Fibroblast of lung (primary cell): ENCODE measurements at places on chromosomes 11 and 22.

- no peak overlapping the region for H3K27ac ChIP-seq
- DNase-seq, result no peak
- no peaks in the 10 kb centered on the region for H3K4me1 ChIP-seq
- no peaks in the 10 kb centered on the region for H3K27me3 ChIP-seq
- no peaks in the 10 kb centered on the region for H3K36me3 ChIP-seq
These were observed 102.9 kb downstream of the MORC2 start for GRCh38 chr22:30865656-30866055.

GRCh38 chr11:66082946-66083698 lies 13.1 kb downstream of the PACS1 start:
- H3K4me3 ChIP-seq, result no peak overlapping the region
- no peak for DNase-seq

DNA sequence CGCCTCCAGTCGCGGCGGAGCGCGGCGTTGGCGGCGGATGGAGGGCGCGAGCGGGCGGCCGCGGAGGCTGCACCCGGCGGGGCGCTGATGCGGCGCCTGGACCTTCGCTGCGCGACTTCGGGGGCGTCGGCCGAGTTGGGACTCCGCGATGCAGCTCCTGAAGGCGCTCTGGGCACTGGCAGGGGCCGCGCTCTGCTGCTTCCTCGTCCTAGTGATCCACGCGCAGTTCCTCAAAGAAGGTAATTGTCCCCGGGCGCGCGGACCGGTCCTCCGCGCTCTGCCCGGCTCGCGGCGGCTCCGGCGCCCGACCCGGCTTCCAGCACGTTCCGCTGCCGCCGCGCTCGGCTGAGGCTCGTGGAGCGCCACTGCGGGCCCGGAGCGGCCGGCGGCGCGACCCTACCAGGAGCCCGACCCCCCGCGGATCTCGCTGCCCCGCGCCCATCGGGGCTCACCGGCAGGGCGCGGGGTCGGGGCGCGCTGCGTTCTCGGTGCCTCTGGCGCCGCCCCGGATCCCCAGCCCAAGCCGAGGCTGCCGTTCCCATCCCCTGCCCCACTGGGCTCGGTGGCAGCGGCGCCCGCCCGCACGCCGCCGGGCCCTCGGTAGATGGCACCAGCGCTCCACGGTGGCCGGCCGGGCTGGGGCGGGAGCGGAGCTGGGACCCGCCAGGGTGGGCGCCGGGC lies 1251.2 kb downstream of the BRD1 start:
- no peak for DNase-seq
- no peaks in the 10 kb centered on the region for H3K4me1 ChIP-seq
- H3K4me3 ChIP-seq, result no peak overlapping the region
- H3K27me3 ChIP-seq, result no peaks in the 10 kb centered on the region

DNA sequence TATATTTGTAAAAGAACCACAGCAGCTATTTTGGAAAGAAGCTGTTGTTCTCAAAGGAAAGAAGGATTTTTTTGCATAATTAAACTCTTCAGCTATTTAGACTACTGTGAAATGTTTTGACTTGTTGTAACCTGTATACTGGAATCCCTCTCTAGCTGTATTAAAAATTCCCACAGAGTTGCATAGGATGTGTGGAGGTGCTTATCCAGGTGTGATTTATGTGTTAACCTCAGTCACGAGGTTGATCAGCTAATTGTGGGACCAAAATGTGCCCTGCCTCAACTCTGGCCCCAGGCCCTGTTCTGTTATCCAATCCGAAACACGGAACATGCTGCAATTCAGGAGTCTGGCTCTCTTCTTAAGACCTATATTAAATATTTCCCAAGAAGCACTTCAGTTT lies 70.1 kb downstream of the LIF start:
- DNase-seq, result no peak
- no peaks in the 10 kb centered on the region for H3K36me3 ChIP-seq
- no peak overlapping the region for H3K27ac ChIP-seq

GRCh38 chr11:7143908-7144307 lies 55.1 kb downstream of the RBMXL2 start:
- no peaks in the 10 kb centered on the region for H3K4me1 ChIP-seq
- H3K27ac ChIP-seq, result no peak overlapping the region
- H3K36me3 ChIP-seq, result no peaks in the 10 kb centered on the region
- H3K27me3 ChIP-seq, result no peaks in the 10 kb centered on the region
- peak; percentile 3 for DNase-seq

GRCh38 chr11:47941907-47942558 lies 38.3 kb upstream of the PTPRJ start:
- DNase-seq, result no peak
- peaks cover 3% of the 10 kb centered on the region for H3K4me1 ChIP-seq
- H3K36me3 ChIP-seq, result no peaks in the 10 kb centered on the region
- H3K27me3 ChIP-seq, result no peaks in the 10 kb centered on the region

GRCh38 chr22:45233386-45233785 lies 7.3 kb downstream of the KIAA0930 start:
- no peaks in the 10 kb centered on the region for H3K36me3 ChIP-seq
- H3K4me1 ChIP-seq, result no peaks in the 10 kb centered on the region
- DNase-seq, result no peak

DNA sequence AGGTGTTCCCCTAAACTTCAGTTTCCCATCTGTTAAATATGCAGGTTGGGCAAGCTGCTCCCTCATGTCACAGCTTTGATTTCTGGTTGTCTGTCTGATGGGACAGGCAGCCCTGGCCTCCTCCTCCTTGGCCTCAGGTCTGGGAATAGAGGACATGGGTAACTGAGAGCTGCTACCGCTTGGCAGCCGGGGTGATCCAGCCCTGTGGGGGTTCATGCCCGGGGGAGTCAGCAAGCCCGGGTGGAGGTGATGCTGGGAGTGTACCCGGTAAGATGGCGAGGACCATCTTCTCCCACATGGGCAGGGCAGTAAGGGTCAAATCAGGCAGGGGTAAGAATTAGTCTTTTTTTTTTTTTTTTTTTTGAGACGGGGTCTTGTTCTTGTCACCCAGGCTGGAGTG lies 845.0 kb downstream of the TBC1D22A start:
- no peaks in the 10 kb centered on the region for H3K4me1 ChIP-seq
- no peak overlapping the region for H3K27ac ChIP-seq
- no peak overlapping the region for H3K4me3 ChIP-seq
- H3K36me3 ChIP-seq, result no peaks in the 10 kb centered on the region
- H3K27me3 ChIP-seq, result no peaks in the 10 kb centered on the region

DNA sequence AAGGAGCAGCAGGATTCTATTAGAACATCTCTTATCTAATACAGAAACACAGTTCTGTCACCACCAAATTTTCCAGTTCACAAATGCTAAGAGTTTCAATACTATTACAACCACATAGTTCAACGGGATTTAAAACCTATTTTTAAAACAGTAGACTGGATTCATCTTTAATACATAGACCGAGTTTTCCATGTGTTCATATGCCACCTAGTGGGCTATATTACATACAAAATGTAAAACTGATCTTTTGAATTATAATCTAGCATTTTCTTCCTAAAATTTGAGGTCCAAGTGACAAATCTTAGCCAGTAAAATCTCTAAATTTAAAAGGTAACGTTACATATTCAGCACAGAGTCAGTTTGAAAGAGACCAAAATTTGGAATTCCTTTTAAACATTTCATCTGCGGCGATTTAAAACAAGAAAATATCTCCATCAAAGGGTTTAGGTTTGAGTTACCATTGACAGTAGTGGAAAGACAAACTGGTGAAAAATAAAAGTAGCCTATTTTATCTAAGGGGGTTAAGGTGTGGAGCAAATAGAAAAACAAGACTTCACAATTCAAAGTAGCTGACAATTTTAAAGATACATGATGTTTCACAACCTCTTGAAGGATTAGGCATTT lies 269.3 kb upstream of the MPPED2 start:
- H3K27me3 ChIP-seq, result no peaks in the 10 kb centered on the region
- H3K27ac ChIP-seq, result no peak overlapping the region
- no peak overlapping the region for H3K4me3 ChIP-seq
- H3K4me1 ChIP-seq, result no peaks in the 10 kb centered on the region
- no peaks in the 10 kb centered on the region for H3K36me3 ChIP-seq
- peak; percentile 46 for DNase-seq

GRCh38 chr22:44033694-44034093 lies 9.6 kb downstream of the PARVB start:
- H3K4me1 ChIP-seq, result peaks cover 4% of the 10 kb centered on the region
- no peaks in the 10 kb centered on the region for H3K27me3 ChIP-seq
- DNase-seq, result peak; percentile 78
- no peak overlapping the region for H3K27ac ChIP-seq
- H3K4me3 ChIP-seq, result no peak overlapping the region

- no peak overlapping the region for H3K27ac ChIP-seq
- no peaks in the 10 kb centered on the region for H3K4me1 ChIP-seq
- no peak for DNase-seq
- no peaks in the 10 kb centered on the region for H3K27me3 ChIP-seq
These were observed 10.2 kb upstream of the SF1 start for GRCh38 chr11:64788321-64789215.

- H3K4me3 ChIP-seq, result no peak overlapping the region
- H3K27me3 ChIP-seq, result no peaks in the 10 kb centered on the region
- H3K4me1 ChIP-seq, result no peaks in the 10 kb centered on the region
- peaks cover 15% of the 10 kb centered on the region for H3K36me3 ChIP-seq
These were observed 7.6 kb upstream of the TRMU start for GRCh38 chr22:46327691-46328465.

- no peaks in the 10 kb centered on the region for H3K27me3 ChIP-seq
- no peak overlapping the region for H3K27ac ChIP-seq
- H3K4me3 ChIP-seq, result no peak overlapping the region
- H3K36me3 ChIP-seq, result no peaks in the 10 kb centered on the region
These were observed 104.8 kb downstream of the NECTIN1 start for GRCh38 chr11:119624102-119624615.

DNA sequence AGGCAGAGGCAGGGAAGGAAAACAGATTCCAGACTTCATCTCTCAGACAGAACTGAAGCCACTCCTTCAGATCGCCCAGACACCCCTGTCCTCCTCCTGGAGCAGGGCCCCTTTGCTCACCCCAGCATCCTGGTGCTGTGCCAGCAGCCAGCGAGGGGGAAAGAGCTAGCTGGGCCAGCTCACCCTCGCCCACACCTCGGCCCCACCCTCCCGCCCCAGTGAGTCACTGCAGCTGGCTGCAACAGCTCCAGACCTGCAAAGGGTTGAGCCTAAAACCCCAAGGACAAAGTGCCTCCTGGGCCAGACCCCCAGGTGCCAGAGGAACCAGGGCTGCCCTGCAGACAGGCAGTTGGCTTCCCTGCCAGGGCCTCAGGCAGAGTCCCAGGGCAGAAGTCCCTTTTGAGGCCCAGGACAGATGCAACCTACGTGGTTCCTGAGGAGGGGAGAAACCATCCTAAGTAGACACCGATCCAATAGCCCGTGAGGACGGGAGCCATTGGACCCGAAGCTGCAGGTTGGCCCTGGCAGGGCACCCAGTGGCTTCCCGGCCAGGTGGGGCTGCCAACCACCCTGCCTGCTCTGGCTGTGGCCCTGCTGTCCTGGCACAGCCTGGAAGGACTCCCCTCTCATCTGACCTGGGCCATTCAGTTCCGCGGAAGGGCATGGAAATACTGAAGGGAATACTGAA lies 7.2 kb downstream of the AHNAK start:
- peaks cover 37% of the 10 kb centered on the region for H3K4me1 ChIP-seq
- H3K36me3 ChIP-seq, result peaks cover 20% of the 10 kb centered on the region
- H3K27me3 ChIP-seq, result no peaks in the 10 kb centered on the region
- H3K27ac ChIP-seq, result peak overlapping the region; percentile 77

DNA sequence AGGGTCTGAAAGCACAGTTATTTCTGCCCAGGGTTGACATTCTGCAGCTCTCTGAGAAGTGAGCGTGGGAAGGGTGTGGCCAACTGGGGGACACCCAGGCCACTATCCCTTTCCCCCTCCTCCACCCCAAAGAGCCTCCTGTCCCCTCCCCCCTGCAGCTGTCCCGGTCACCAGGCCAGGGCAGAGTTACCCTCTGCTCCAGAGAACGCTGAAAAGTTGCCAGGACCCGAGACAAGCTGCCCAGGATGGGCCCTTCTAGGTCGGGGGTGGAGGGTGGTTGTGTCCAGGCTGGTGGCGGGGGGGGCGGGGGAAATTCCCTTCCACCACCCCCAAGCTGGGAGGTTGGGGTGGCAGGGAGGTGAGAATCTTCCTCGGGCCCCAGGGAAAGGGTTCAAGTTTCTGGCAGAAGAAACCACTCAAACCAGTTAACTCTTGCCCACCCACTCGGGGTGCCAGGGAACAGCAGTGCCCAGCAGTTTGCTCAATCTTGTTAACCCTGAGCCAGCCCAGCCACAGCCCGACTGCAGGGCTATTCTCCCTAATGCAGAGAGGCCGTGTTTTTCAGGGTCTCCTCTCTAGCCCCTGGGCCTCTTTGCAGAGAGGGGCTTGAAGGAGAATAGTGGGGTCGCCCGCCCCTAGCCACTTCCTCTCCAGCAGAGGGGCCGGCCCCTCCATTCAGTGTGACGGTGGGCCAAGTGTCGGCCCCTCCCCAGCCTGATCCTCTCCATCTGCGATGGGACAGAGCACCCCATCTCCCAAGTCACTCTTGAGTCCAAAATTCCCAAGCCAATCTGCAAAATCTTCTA lies 697 bp downstream of the LGALS1 start:
- peaks cover 17% of the 10 kb centered on the region for H3K36me3 ChIP-seq
- H3K4me3 ChIP-seq, result peak overlapping the region; percentile 100
- peaks cover 10% of the 10 kb centered on the region for H3K4me1 ChIP-seq
- peak; percentile 58 for DNase-seq

DNA sequence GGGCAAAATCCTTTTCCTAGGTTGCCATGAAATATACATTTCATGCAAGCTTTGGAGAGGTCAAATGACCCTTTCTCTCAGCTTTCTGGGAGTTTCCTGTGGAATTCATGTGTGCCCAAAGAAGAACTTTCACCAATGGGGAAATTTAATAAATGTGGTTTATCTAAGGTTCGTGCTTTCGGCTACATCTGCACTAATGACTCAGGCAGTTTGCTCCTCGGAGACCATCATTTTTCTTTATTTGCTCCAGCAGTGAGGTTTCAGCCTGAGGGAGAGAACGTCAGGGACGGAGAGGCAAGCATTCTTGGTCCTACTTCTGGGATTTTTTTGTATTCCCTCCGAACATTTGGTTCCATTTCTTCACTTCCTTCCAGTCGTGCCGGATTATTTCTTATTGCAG lies 85.2 kb downstream of the FLI1 start:
- no peaks in the 10 kb centered on the region for H3K4me1 ChIP-seq
- DNase-seq, result no peak
- no peaks in the 10 kb centered on the region for H3K27me3 ChIP-seq
- no peak overlapping the region for H3K4me3 ChIP-seq

GRCh38 chr11:72971192-72971967 lies 157.2 kb downstream of the ATG16L2 start:
- H3K4me1 ChIP-seq, result peaks cover 21% of the 10 kb centered on the region
- DNase-seq, result no peak
- H3K27ac ChIP-seq, result no peak overlapping the region
- H3K36me3 ChIP-seq, result no peaks in the 10 kb centered on the region
- H3K27me3 ChIP-seq, result no peaks in the 10 kb centered on the region
- H3K4me3 ChIP-seq, result no peak overlapping the region

DNA sequence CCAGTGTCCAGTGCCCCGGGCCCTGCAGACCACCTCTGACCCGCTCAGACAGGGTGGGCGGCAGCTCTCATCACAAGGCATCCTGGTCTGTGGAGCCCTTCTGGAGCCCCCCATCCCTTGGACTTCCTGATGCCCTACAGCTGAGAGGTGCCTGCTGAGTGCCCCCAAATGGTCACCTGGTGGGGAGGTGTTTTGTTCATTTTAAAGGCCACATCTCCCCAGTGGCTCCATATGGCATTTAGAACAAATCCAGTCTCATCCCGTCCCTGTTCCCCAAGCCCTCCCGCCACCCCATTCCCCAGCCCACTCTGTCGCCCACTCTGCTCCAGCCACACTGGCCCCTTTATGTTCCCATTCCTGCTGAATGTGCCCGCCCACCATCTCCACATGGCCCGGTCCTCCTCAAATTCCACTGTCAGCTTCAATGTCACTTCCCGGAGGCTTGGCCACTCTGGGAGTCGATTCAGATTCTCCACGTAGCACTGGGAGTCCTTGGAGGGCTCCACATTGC lies 32.8 kb downstream of the OSBPL5 start:
- no peak overlapping the region for H3K27ac ChIP-seq
- no peaks in the 10 kb centered on the region for H3K36me3 ChIP-seq
- H3K27me3 ChIP-seq, result no peaks in the 10 kb centered on the region
- H3K4me1 ChIP-seq, result no peaks in the 10 kb centered on the region
